ENCODE measurements at places on chromosomes 11 and 22. TPM values are rescaled to one million over a fixed set of nuclear protein-coding genes. Genes with fewer than 3 reads are reported as not detected.

FOLR2 gene
- total RNA-seq, result not detected

MRGPRE gene
- total RNA-seq, result not detected

KRTAP5-2 gene
- not detected for total RNA-seq

CDCA5 gene
- total RNA-seq, result 2.2 TPM

GGTLC3 gene
- not detected for total RNA-seq

OR8H1 gene
- total RNA-seq, result not detected

FHIP1B gene
- total RNA-seq, result 7.4 TPM

MGAT3 gene
- total RNA-seq, result 0.23 TPM

RAB38 gene
- total RNA-seq, result 1.1 TPM

RNF215 gene
- 18.3 TPM for total RNA-seq

PVALB gene
- total RNA-seq, result not detected

HPX gene
- 0.45 TPM for total RNA-seq

POU2AF3 gene
- total RNA-seq, result not detected

Measured in smooth muscle cell of the coronary artery (primary cell).